Mesothelial cell of epicardium (in vitro differentiated cells): ENCODE measurements at places on chromosomes 1 and 21.

- DNase-seq: no peak
These were observed 52.9 kb downstream of the STUM start for GRCh38 chr1:226601456-226601855.

DNA sequence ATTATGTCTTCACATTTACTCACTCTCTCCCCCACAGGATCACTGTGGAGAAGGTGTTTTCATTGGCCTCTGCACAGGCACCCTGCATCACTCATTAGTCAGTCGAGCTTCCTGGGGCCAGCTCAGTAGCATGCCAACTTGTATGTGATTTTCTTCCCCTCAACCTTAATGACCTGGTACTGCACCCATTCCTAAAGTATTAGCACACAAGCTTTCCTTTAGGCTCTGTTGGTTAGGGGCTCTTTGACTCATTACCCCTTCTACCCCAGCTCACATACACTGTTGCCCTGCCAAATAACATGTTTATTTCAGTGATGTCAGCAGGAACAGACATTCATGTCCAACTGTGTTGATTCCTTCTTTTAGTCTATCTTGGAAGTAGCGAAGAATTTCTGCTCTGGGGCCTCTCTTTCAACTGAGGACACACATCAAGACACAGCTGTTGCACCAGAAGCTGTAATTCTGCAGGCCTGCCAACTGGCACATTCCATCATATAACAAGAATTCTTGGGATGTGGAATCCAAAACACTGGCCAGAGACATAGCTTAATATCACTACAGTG is 603.5 kb upstream of the ADAMTS5 start:
- no peak for DNase-seq

DNA sequence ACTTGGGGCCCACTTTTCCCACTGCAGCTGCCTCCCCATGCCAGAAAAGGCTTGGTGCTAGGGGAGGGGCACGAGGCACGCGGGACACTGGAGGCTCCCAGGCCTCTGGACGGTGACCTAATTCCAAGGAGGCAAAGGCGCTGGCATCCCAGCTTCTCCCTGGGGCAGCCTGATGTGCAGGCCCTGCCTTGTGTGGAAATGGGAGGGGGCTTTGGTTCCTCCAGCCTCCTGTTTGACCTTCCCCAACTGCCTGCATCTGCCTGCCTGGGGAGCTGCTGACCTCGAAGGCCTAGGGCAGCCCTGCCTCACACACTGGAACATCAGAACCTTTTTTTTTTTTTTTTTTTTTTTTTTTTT is 39.9 kb downstream of the KIAA1614 start:
- DNase-seq: no peak

DNA sequence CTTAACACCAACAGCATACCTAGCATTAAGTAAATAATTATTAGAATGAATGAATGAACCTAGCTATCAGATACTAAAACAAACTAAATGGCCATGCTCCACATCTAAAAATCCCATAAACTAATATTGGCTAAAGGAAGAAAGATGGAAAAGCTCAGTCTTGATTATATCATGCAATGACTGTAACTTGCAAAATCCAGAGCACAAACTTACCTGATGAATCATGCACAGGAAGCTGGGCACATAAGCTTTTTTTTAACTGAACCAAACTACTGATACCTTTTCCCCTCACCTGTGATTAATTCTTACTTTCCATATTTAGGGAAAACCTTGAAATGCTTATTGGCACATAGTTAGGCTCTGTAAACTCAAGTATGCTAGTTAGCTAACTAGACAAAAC is 70.2 kb downstream of the KIF14 start:
- DNase-seq: no peak
